Activated T-helper 1 cell treated with anti-CD3 and anti-CD28 coated beads, Interleukin-2, amount 50 U/mL, for 16 hours (primary cell): ENCODE measurements at places on chromosomes 12 and 14.
A peak's percentile ranks its signal among the peaks of the same experiment; 100 is the strongest.

DNA sequence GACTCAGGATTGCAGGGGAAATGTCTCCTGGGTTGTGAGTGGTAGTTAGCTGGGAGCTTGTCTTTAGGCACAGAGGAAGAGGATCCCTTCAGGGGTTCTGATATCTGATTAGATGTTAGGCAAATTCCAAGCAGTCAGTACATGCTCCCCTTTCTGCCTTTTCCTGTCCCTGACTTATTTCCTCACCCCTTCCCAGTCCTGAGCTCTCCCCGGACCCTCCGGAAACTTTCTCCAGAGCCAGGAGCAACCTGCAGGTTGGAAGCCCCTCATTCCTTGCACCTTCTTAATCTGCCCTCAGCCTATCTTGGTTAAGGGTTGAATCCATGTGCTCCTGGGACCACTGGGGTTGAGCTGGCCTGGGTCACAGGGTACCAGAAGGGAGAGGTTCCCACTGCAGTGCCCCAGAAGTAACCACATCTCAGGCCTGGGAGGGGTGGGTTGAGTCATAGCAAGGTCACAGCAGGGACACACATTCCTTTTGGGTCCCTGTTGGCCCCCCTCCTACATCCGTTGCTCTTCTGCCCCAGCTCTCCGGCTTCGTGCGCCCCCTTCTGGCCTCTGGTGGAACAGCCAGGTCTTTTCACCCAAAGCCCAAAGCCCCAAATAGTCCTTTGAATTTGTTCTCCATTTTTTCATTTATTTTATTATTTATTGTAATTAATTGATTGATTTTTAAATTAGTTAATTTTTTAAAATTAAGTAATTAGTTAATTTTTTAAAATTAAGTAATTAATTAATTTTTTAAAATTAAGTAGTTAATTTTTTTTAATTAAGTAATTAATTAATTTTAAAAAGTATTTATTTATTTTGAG lies 1.8 kb downstream of the IGFBP6 start:
- DNase-seq = peak; percentile 89

DNA sequence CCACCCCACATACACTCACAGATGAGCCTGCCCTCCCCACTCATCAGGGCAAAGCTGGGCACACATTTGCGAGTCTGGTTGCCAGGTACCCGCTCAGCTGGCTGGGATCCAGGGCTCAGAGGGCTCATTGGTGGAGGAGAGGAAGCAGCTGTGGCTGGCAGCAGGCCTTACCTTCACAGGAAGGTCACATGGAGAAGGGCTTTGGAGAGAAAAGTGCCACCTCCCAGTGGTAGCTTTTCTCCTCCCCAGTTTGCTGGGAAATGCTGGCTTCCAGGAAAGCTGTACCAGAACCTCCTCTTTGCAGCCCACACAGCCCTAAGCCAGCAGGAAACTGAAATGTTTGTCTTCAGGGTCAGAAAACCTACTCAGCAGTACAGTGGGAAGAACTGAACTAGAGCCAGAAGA lies 55.6 kb downstream of the LGMN start:
- DNase-seq = peak; percentile 19

DNA sequence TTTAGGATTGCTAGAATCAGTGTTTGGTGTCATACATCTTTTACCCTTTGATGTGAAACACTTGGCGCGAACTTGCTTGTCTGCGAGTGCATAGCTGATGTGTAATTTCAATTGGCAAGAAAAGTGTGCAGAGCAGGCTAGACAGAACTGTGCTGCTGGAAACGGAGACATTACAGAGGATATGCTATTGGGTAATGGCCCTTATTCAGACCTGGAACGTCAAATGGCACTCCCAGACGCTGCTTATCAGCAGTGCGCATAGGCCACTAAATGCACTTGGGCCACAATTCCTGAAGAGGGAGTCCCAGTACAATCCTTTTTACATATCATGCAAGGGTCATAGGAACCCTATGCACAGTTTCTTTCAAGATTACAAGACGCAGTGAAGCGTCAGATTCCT lies 15.7 kb upstream of the SLC10A1 start:
- no peak for DNase-seq

DNA sequence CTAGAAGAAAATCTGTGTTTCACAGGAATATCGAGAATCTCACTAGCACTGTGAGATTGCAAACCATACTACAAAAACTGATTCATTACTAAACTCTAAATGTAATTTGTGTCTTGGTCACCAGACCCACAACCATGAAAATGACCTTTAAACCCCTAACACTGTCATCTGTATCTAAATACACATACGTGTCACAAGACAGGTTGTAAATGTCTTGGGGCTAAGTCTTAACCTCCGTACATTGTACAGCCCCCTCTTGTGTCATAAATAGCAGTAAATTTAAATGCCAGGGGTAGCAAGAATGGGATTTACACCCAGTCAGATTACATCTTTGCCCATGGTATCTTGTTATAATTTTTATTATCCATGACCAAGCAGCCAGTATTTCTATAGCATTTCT lies 117.3 kb downstream of the GPR135 start:
- no peak for DNase-seq

DNA sequence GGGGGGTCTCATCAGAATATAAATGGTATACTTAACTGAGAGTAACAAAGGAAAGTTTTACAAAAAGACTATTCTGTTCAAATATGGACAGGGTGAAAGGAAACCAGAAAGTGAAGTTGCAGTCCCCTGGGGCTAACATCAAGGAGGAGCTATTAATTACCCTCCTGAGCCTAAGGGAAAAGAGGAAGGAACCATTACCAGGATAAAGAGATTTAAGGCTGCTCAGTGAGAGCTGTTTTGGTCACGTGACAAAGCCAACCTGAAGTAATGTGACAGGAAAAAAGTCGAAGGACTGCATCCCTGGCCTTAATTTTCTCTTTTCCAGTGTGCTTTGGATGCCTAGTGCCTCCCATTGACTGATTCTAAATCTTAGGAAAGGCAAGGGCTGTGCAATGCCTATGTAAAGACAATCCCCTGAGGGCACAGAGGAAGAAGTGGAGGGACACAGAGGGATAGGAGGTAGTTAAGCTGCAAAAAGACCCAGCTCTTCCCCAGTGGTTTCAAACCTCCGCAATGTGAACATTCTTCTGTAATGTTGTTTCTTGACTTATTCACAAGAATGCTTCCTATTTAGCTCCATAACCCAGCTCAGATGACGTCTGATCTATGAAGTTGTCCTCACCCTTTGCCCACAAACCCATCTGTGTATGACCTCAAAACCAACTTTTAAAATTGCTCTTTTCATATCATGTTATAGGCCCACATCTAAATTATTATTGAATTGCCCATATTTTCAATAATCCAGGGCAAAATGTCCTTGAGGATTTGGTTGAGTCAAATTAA lies 187.7 kb upstream of the DCN start:
- no peak for DNase-seq

GRCh38 chr12:106956048-106956578 lies 406 bp downstream of the TMEM263 start:
- peak; percentile 20 for DNase-seq

DNA sequence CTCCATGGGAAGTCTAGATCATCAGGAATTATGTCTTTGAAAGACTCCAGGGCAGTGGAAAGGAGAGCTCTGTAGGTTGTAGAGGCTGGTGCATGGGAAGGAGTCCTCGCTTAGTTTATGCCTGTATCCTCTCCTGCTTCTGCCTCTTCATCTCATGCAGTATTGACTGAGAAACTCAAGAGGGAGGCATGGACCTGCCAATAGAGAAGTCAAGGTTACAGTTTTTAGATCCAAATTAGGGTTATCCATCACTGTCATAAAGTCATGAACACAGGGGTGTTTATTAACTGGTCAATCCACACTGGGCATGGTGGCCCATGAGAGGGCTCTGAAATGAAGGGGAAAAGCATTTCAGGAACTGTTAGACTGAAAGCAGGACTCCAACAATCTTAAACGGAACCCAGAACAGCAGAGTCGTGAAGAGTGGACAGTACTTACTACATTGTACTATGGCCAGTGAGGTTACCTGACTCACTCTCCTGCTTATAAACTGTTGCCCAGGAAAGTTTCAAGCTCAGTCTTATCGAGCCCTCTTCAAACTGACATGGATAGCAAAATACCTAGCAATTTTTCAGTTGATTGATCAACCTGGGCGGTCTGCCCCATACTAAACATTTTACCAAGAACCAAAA lies 30.1 kb upstream of the DHRS7 start:
- no peak for DNase-seq

- DNase-seq = no peak
These were observed 262.0 kb upstream of the G2E3 start for GRCh38 chr14:30296931-30297405.

GRCh38 chr12:27781680-27782079 lies 1.6 kb upstream of the MANSC4 start:
- DNase-seq = no peak

- no peak for DNase-seq
These were observed 68.4 kb upstream of the FAM222A start for GRCh38 chr12:109645194-109645593.

GRCh38 chr14:99662846-99663245 lies 17.9 kb downstream of the HHIPL1 start:
- DNase-seq = no peak

DNA sequence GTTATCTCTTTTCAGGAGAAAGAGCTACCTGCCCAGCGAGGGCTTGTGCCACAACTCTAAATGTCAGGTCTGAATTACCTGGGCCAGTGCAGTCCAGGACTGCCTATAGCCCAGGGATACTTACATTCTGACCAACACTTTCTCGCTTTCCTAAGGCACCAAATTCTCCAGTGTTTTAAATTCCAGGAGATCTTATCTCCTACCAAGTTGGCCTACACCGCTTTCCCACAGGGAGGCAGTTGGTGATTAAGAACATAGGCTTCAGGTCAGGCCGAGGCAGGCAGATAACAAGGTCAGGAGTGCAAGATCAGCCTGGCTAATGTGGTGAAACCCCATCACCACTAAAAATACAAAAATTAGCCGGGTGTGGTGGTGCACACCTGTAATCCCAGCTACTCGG lies 41.1 kb downstream of the RPS29 start:
- no peak for DNase-seq

GRCh38 chr12:110992909-110993308 lies 72.5 kb upstream of the MYL2 start:
- no peak for DNase-seq

- no peak for DNase-seq
These were observed 1043.2 kb upstream of the TMEM132C start for GRCh38 chr12:127223731-127224130.

DNA sequence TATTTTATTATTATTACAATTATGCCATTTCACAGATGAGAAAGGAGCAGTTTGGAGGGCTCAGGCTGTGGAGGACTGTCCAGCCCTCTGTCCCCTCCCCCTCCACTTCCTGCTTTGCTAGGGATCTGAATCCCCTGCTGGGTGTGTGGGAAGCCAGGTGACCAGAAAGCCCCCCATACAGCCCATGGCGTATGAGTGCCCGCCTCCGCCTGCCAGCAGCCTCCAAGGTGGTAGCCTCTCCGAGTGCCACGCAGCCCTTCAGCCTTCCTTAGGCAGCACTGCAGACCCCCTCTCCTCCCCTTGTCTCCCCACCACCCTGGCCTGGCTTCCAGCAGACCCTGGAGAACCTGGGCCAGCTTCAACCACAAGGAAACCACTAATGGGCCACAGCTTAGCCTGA lies 12.6 kb downstream of the DTX1 start:
- no peak for DNase-seq

GRCh38 chr14:88342980-88343379 lies 19.9 kb upstream of the KCNK10 start:
- DNase-seq = no peak

DNA sequence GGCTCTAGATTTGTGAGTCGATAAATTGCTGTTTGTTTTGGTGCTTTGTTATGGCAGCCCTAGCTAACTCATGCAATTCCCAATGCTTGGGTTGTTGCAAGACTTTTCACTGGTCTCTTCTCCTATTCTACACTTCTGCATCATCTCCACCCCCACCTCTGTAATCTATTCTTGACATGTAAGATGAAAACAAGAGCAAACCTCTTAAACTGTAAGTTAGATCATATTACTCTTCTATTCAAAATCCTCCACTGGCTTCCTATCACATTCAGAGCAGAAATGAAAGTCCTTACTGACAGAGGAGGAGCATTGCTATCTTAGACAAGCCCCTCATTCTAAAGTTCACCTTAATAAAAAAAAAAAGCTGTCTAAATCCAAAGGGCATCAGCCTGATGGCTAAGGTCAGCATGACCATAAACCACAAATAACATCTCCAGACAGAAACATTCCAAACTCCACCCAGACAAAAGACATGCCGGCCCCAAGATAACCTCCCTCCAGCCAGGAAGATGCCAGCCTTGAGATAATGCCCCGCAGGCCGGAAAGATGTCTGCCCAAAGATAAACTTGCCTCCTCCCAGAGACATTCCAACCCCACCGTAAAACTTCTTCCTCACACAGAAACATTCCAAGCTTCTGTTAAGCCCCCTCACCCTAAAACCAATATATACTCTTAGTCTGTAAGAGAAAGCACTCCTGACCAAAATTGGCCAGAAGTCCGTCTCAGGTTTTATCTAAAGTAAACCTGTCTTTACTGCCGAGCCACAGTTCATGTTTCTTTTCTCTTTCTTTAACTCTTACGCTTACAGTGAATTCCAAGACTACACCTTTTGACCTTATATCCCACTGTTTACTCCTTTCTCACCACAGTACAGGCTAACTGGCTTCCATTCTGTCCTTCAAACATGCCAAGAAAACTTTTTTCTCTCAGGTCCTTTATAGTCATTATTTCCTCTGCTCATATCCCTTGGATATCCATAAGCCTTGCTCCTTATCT lies 308.9 kb downstream of the KCNH5 start:
- no peak for DNase-seq

- DNase-seq = no peak
These were observed 79.1 kb downstream of the TMEM117 start for GRCh38 chr12:43914923-43915468.

- no peak for DNase-seq
These were observed 47.6 kb downstream of the PPP2R5C start for GRCh38 chr14:101808894-101809670.

- no peak for DNase-seq
These were observed 7.8 kb downstream of the LRRC10 start for GRCh38 chr12:69602954-69603353.

- no peak for DNase-seq
These were observed 59.6 kb upstream of the INSM2 start for GRCh38 chr14:35474323-35474722.

DNA sequence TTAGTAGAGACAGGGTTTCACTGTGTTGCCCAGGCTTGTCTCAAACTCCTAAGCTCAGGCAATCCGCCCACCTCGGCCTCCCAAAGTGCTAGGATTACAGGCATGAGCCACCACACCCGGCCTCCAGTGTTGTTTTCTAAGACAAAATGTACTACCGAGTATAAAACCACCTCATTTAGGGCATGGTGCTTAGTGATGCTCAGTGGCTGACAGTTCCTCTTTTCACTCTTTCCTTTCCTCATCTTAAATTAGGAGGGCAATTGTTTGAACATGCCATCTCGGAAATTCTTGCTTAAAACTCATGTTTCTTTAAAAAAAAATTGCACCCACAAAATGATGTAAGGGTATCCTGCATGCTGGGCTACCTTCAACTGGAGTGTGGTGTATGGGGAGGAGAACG lies 89.0 kb downstream of the RFX4 start:
- DNase-seq = no peak

GRCh38 chr14:64232095-64232838 lies 61.9 kb downstream of the ESR2 start:
- DNase-seq = no peak
